ENCODE measurements at places on chromosomes 16 and 17.
A peak's percentile ranks its signal among the peaks of the same experiment; 100 is the strongest.

DNA sequence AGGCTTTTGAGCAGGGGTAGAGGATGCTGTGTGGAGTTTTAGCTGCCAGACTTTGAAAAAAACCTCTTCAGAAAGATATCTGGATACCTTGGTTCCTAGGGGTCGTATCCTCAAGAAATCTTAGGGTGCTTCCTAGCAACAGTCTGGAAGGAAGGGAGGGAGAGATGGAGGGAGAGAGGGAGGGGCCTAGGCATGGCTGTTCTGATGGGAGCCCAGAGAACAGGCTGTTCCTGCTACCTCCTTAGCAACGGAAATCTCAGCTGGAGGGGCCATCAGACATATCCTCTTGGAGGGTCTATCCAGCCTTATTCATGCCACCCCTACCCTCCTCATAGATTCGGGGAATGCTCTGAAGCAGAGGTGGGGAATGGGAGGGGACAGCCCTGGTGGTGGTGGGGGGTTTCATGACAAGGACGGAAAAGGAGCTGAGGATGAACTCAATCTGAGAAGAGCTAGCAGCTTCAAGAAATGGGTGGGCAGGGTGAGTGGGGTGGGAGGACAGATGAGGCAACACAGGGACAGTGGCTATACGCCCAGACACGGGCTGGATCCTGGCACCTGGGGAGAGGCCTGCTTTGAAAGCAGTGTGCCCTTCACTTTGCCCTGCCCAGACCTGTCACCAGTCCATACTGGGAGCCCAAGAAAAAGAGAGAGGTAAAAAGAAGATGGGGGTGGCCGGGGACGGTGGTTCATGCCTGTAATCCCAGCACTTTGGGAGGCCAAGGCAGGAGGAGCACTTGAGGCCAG, 2.9 kb upstream of the THRA start:
- no peak overlapping the region for H3K27ac ChIP-seq
- H3K4me3 ChIP-seq, result no peak overlapping the region
- no peaks in the 10 kb centered on the region for H3K36me3 ChIP-seq
- H3K4me1 ChIP-seq, result peaks cover 24% of the 10 kb centered on the region
- H3K27me3 ChIP-seq, result peaks cover 9% of the 10 kb centered on the region

DNA sequence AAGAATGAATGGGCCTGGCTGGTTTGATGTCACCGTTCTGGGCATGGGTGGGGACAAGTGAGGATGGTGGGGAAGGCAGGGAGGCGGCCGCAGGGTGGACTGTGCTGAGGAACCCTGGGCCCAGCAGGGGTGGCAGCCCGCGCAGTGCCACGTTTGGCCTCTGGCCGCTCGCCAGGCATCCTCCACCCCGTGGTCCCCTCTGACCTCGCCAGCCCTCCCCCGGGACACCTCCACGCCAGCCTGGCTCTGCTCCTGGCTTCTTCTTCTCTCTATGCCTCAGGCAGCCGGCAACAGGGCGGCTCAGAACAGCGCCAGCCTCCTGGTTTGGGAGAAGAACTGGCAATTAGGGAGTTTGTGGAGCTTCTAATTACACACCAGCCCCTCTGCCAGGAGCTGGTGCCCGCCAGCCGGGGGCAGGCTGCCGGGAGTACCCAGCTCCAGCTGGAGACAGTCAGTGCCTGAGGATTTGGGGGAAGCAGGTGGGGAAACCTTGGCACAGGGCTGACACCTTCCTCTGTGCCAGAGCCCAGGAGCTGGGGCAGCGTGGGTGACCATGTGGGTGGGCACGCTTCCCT, 6.5 kb upstream of the SERPINF1 start:
- H3K4me3 ChIP-seq, result no peak overlapping the region
- no peak for DNase-seq
- H3K27ac ChIP-seq, result no peak overlapping the region
- no peaks in the 10 kb centered on the region for H3K27me3 ChIP-seq
- 0 out of 2 replicates have a peak, but pooled peaks cover 3% of the 10 kb centered on the region for H3K4me1 ChIP-seq

GRCh38 chr16:9077091-9077809, 14.2 kb upstream of the HAPSTR1 start:
- no peak overlapping the region for H3K4me3 ChIP-seq
- H3K36me3 ChIP-seq, result no peaks in the 10 kb centered on the region
- DNase-seq, result no peak
- H3K4me1 ChIP-seq, result peaks cover 4% of the 10 kb centered on the region

DNA sequence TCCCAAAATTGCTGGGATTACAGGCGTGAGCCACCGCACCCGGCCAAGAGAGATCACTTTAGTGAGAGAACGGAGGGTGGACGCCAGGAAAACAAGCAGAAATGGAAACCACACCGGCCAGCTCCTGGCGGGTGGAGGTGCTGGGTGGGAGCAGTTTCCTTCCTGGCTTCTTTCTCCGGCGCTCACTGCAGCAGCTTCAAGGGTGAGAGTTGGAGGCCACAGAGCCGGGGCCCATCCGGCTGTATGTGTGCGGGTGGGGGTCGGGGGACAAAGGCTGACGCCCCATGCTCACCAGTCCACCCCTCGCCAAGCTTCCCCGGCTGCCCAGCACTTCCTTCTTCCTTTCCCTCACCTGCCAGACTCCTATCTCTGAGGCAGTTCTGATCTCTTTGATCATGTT, 13.5 kb upstream of the BHLHA9 start:
- H3K36me3 ChIP-seq, result no peaks in the 10 kb centered on the region
- H3K27me3 ChIP-seq, result no peaks in the 10 kb centered on the region
- H3K4me1 ChIP-seq, result no peaks in the 10 kb centered on the region
- no peak overlapping the region for H3K27ac ChIP-seq
- DNase-seq, result no peak
- no peak overlapping the region for H3K4me3 ChIP-seq

DNA sequence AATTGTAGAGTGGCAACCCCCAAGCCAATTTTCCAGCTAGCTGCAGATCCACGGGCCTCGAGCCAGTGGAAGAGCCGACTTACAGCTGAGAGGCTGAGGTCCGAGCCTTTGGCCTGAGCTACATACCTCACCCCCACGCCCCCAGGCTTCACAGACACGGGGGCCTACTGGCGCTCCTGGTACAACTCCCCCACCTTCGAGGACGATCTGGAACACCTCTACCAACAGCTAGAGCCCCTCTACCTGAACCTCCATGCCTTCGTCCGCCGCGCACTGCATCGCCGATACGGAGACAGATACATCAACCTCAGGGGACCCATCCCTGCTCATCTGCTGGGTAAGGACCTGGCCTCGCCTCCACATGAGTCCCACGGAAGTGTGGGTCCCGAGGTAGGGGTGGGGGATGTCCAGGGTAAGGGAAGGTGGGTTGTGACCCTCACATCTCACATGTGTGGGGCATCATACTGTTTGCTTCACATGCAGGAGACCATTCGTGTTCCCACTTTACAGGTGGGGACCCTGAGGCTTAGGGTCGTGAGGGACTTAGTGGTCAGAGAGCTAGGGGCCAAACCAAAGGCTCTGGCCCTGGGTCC, 3.4 kb downstream of the ACE start:
- H3K4me3 ChIP-seq, result no peak overlapping the region
- 0 out of 2 replicates have a peak, but pooled peaks cover 2% of the 10 kb centered on the region for H3K4me1 ChIP-seq
- no peak for DNase-seq

DNA sequence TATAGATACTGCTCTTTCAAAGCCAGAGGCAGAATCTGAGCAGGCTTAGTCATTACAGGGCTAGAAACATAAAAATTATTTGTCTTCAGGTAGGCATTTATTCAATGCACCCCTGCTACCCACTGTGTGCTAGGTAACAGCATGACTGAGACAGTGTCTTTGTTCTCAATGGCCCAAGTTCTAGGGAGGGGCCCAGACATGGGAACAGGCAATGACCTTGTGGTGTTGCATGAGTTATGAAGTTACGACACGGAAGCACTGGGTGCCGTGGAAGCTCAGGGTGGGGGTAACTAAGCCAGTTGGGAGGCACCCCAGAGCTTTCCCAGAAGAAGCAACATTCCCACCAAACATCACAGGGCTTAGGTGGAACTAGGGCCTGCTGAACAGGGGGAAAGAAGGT, 87.0 kb downstream of the CPPED1 start:
- DNase-seq, result no peak
- H3K36me3 ChIP-seq, result no peaks in the 10 kb centered on the region
- no peaks in the 10 kb centered on the region for H3K27me3 ChIP-seq

DNA sequence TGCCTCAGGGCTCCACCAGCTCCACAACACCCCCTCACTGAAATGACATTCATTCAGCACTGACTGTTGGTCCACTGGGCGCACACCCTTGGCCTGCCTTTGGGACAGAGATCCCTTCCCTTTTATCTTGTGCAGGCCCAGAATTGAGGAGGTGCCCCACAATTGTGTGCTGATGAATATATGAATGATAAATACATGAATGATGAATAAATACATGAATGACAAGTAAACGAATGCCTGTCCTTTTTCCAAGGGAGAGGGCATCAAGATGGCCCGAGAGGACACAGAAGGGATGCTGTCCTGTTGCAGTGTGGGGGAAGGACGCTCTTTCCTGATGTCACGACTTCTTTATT, 5.7 kb downstream of the CCR7 start:
- H3K4me1 ChIP-seq, result peaks cover 15% of the 10 kb centered on the region
- no peak for DNase-seq
- no peak overlapping the region for H3K4me3 ChIP-seq
- no peak overlapping the region for H3K27ac ChIP-seq
- no peaks in the 10 kb centered on the region for H3K27me3 ChIP-seq

DNA sequence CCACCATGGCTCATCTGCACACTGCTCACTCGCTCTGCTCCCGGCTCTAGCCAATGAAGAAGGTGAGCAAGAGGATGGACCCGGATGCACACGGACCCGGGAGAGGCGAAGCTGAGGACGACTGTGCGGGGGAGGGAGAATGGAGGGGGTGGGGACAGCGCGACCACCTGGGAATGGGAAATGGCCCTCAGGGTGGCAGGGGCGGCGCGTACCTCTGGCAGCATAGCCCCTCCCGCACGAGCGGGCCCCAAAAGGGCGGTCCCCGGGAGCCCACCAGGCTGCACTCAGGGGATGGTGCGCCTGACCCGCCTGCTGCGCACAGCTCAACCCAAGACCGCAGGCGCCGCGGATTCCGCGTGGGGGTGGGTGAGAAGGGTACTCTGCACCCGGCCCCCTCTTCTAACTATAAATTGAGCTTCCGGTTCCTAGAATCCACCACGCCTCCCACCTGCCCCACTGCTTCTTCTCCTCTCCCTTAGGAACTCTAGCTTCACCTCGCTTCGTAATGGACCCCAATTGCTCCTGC, 6.1 kb downstream of the MT1H start:
- no peak overlapping the region for H3K27ac ChIP-seq
- no peaks in the 10 kb centered on the region for H3K36me3 ChIP-seq
- no peak for DNase-seq
- H3K27me3 ChIP-seq, result peaks cover 18% of the 10 kb centered on the region
- H3K4me3 ChIP-seq, result no peak overlapping the region

DNA sequence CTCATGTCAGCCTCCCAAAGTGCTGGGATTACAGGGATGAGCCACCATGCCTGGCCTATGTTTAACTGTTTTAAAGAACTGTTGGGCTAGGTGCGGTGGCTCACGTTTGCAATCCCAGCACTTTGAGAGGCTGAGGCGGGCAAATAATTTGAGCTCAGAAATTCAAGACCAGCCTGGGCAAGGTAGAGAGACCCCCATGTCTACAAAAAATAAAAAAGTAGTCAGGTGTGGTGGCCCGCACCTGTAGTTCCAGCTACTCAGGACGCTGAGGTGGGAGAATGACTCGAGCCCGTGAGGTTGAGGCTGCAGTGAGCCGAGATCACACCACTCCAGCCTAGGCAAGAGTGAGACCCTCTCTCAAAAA, 1.9 kb upstream of the ITGAL start:
- no peak for DNase-seq
- no peak overlapping the region for H3K27ac ChIP-seq
- H3K27me3 ChIP-seq, result no peaks in the 10 kb centered on the region
- no peaks in the 10 kb centered on the region for H3K4me1 ChIP-seq
- H3K36me3 ChIP-seq, result no peaks in the 10 kb centered on the region

GRCh38 chr17:59893676-59894100, 767 bp downstream of the RPS6KB1 start:
- peak overlapping the region; percentile 68 for H3K27ac ChIP-seq
- H3K4me1 ChIP-seq, result peaks cover 7% of the 10 kb centered on the region
- DNase-seq, result peak; percentile 66
- no peaks in the 10 kb centered on the region for H3K27me3 ChIP-seq
- H3K4me3 ChIP-seq, result peak overlapping the region; percentile 89

- DNase-seq, result peak; percentile 88
- peaks cover 4% of the 10 kb centered on the region for H3K27me3 ChIP-seq
- peaks cover 33% of the 10 kb centered on the region for H3K4me1 ChIP-seq
These were observed 8.2 kb upstream of the COL1A1 start for GRCh38 chr17:50209472-50210239.

DNA sequence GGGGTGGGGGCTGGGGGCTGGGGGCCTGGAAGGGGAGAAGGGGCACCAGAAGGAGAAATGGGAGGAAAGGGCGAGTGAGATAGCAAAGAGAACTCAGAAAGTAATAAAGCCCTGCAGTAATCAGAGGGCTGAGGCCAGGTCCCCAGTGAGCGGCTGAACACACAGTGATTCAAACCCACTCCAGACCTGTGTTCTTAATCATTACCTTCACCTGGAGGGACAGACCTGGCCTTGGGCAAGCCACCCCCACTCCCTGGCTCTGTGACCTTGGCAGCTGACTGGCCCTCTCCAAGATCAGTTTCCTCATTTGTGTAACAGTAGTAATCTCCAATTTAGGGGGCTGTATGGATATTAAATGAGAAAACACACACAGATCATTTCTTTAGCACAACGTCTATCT, 150.4 kb downstream of the WWOX start:
- no peak for DNase-seq
- H3K4me1 ChIP-seq, result no peaks in the 10 kb centered on the region
- H3K27ac ChIP-seq, result no peak overlapping the region

- H3K4me3 ChIP-seq, result no peak overlapping the region
- peaks cover 20% of the 10 kb centered on the region for H3K4me1 ChIP-seq
- no peak for DNase-seq
- H3K27ac ChIP-seq, result no peak overlapping the region
- no peaks in the 10 kb centered on the region for H3K27me3 ChIP-seq
These were observed 4.6 kb downstream of the RAI1 start for GRCh38 chr17:17685775-17686291.

GRCh38 chr17:1055751-1056645, 59.1 kb downstream of the TIMM22 start:
- H3K4me3 ChIP-seq, result peak overlapping the region; percentile 51
- peak overlapping the region; percentile 63 for H3K27ac ChIP-seq

DNA sequence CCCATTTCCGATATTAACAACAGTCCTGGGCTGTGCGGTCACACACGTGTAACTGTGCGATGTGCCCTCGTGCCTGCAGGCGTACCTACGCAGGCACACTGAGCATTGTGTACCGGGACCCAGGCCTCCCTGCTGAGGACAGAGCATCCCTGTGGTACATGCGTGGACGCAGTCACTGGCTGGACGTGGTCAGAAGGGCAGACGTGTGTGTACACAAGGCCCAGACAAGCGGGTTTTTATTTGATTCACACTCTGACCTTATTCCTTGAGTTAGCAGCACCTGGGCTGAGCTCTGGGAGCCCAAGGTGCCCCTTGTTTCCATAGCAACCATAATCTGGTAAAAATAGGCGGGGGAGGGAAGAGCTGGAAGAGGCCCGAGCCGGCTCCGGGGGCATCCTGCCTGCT, 19.5 kb downstream of the RAP1GAP2 start:
- no peaks in the 10 kb centered on the region for H3K36me3 ChIP-seq
- H3K4me1 ChIP-seq, result no peaks in the 10 kb centered on the region
- H3K27ac ChIP-seq, result no peak overlapping the region
- H3K4me3 ChIP-seq, result no peak overlapping the region

GRCh38 chr17:75559958-75560533, 27.6 kb upstream of the MYO15B start:
- no peak for DNase-seq
- H3K4me3 ChIP-seq, result no peak overlapping the region
- H3K4me1 ChIP-seq, result peaks cover 7% of the 10 kb centered on the region
- no peak overlapping the region for H3K27ac ChIP-seq
- H3K27me3 ChIP-seq, result peaks cover 30% of the 10 kb centered on the region

- peak overlapping the region; percentile 42 for H3K4me3 ChIP-seq
- no peaks in the 10 kb centered on the region for H3K36me3 ChIP-seq
- H3K4me1 ChIP-seq, result peaks cover 14% of the 10 kb centered on the region
- DNase-seq, result peak; percentile 38
These were observed 94.7 kb downstream of the SEC14L1 start for GRCh38 chr17:77235370-77235941.

Measured in SJCRH30 (cell line).